CD4-positive, alpha-beta T cell treated with Interleukin-21 for 1 hour (primary cell): ENCODE measurements at places on chromosomes 1 and 21.

GRCh38 chr1:94820936-94821335 lies 779 bp downstream of the SLC44A3 start:
- no peak for DNase-seq

DNA sequence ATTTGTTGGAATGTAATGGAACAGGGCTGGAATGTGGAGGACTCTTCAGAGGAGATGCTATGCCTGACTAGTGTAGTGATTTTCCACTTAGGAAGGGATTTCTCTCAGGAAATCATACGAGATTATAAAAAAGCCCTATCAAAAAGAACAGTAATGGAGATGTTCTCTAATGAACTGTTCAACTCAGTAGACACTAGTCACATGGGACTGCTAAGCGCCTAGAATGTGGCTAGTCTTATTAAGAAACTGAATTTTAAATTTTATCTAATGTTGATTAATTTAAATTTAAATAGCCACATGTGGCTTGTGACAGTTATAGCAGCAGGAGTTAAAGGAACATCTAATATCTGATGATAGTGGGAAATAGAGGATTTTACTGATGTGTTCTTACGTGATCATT lies 94.0 kb downstream of the SLC35F3 start:
- no peak for DNase-seq

DNA sequence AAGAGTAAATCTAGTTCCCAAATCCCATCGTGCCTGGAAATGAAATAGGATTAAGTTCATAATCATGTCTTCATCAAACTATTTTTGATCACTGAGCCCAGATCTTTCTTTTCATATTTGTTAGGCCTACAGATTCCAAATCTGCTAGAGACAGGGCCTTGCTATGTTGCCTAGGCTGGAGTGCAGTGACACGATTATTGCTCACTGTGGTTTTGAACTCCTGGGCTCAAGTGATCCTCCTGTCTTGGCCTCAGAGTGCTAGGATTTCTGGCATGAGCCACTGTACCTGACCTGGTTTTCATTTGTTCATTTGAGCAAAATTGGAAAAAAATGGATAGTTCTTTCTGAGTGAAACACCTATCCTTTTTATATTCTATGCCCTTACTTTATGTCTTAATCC lies 28.0 kb upstream of the DIPK1A start:
- DNase-seq: no peak

- DNase-seq: no peak
Observed at GRCh38 chr1:156897078-156897825, 3.7 kb downstream of the PEAR1 start.

GRCh38 chr1:218502383-218502782 lies 157.2 kb downstream of the TGFB2 start:
- no peak for DNase-seq

GRCh38 chr1:18907021-18907916 lies 4.9 kb upstream of the ALDH4A1 start:
- DNase-seq: peak; percentile 85
